Stimulated activated CD8-positive, alpha-beta memory T cell treated with anti-CD3 and anti-CD28 coated beads, Interleukin-15, amount 100 ng/mL, for 1 hour (primary cell): ENCODE measurements at places on chromosomes 16 and 17.

DNA sequence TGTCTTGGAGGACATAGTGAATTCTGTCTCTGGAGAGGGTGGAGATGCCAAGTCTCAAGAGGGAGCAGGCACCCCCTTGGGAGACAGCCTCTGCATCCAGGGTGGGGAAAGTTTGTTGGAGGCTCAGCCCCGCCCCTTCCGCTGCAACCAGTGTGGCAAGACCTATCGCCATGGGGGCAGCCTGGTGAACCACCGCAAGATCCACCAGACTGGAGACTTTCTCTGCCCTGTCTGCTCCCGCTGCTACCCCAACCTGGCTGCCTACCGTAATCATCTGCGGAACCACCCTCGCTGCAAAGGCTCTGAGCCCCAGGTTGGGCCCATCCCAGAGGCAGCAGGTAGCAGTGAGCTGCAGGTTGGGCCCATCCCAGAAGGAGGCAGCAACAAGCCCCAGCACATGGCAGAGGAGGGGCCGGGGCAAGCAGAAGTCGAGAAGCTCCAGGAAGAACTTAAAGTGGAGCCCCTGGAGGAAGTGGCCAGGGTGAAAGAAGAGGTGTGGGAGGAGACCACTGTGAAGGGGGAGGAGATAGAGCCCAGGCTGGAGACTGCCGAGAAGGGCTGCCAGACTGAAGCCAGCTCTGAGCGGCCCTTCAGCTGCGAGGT is 5.2 kb downstream of the ZNF646 start:
- DNase-seq: no peak

GRCh38 chr16:88467541-88467944 is 14.5 kb downstream of the ZFPM1 start:
- no peak for DNase-seq

GRCh38 chr17:65604070-65604469 is 42.6 kb upstream of the AXIN2 start:
- no peak for DNase-seq

GRCh38 chr17:82103553-82104451 is 5.8 kb upstream of the FASN start:
- no peak for DNase-seq

- no peak for DNase-seq
These were observed 143.0 kb downstream of the SNX29 start for GRCh38 chr16:12119562-12119961.

DNA sequence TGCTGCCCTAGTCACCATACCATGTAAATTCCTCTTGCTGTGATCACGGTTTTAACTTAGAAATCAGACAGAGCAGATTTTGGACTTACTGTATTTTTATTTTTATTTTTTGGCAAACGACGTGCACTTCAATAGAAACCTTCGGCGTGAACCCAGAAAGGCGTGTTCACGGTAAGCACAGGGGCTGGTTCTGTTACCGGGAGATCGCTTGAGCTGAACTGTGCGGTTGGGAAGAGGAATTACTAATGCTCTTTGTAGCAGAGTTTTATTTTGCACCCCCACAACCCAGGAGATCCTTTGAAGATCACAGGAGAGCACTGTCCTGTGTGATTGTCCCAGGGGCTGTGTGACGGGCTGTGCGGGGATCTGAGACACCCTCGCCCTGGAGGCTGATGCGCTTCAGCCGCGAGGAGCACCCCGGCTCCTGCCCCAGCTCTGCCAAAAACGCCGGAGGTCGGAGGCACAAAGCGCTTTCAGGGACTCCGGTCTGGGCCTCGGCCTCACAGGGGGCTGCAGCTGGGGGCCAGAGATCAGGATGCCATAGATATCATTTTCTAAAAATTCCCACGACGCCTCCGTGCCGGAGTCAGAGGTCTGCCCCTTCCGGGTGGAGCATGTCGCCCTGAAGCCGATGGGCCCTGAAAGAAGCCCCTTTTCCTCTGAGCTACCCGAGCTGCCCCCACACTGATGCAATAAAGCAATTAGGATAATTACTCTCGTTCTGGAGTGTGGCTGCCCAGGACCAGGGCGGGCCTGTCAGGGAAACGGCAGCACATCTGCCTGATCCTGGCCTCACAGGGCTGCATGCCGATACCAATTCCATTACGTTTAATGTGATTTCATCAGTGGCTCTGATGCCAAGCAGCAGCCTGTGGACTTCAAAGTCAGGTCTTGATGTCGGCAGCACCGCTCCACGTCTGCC is 71.8 kb downstream of the LMF1 start:
- DNase-seq: no peak

GRCh38 chr16:89404561-89404960 is 85.8 kb downstream of the ANKRD11 start:
- no peak for DNase-seq

- DNase-seq: no peak
These were observed 36.3 kb downstream of the MYH3 start for GRCh38 chr17:10620823-10621222.

- DNase-seq: no peak
These were observed 19.5 kb downstream of the RAP1GAP2 start for GRCh38 chr17:2815781-2816185.
